NCI-H1417 (cell line): ENCODE measurements at places on chromosomes 1 and 21.
A peak's percentile ranks its signal among the peaks of the same experiment; 100 is the strongest.

GRCh38 chr1:5973771-5974170 lies 18.5 kb downstream of the NPHP4 start:
- no peak for DNase-seq

- DNase-seq: peak; percentile 81
These were observed 78.9 kb downstream of the CD247 start for GRCh38 chr1:167439301-167439988.

DNA sequence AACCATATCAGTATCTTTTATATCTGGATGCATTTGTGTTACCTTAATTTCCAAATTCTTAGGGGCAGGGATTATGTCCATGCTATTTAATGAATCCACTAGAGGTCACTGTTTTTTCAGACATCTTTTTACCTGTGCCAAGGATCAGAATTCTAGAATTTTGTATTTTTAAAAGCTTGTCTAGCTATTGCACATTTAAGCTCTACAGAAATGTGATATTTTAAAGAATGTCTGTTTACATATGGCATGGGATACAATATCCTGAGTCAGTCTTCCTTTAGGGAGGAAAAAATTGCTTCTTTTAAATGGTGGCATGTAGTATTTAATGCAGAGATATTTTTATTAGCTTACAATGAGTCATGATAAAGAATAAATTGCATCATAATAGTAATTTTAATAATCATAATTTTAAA lies 11.3 kb downstream of the RPAP2 start:
- no peak for DNase-seq

DNA sequence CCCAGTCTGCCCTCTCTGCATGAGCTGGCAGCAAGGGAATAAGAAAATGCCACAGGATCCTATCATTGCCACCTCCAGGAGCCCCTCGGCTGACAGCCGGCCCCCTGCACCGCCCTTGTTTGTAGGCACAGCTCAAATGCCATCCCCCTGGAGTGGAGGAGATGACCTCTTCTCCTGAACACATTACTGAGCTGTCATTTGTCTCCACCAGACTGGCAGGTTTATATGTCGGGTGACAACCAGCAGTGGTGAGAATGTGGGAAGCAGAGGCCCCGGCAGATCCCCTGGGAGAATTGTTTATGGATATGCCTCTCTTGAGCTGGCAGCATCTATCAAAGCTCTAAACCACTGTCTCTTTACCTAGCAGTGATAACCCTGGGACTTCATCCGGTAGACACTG lies 135.4 kb upstream of the FMN2 start:
- no peak for DNase-seq

DNA sequence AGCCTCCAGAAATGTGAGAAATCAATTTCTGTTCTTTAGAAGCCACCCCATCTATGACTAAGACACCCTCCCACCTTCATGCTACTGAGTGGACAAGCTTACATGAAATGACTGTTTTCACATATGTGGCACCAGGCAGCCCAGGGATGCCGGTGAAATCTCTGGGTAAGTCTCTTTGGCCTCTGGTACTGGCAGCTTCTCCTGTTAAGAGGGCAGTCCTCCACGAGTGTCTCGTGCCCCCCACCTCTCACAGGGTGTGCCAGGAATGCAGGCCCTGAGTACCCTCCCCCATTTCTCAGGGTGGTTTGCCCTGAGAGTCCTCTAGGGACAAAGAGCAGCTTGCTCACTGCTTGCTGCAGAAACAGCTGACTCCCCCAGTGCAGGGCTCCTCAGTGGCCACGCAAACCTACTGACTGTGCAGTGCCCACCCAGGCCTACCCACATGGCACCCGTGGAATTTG lies 3.2 kb upstream of the PRXL2B start:
- DNase-seq: no peak

DNA sequence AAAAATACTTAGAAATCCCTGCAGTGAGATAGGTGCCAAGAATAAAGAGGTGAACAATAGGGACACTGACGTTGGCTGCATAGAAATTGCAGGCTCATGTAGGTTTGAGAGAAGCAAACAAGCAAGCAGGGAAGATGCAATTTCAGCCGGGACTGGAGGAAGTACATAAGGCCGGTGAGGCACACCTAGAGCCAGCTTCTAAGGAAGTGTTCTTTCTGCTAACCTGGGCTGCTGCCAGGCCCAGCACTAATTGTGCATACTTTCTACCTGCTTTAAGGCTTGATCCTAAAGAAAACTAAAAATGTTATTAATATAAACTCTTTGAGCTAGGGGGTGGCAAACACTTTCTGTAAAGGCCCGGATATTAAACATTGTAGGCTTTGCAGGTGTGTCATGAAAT lies 71.0 kb downstream of the LMO4 start:
- no peak for DNase-seq

- no peak for DNase-seq
These were observed 23.0 kb downstream of the CFAP74 start for GRCh38 chr1:1980467-1981141.

DNA sequence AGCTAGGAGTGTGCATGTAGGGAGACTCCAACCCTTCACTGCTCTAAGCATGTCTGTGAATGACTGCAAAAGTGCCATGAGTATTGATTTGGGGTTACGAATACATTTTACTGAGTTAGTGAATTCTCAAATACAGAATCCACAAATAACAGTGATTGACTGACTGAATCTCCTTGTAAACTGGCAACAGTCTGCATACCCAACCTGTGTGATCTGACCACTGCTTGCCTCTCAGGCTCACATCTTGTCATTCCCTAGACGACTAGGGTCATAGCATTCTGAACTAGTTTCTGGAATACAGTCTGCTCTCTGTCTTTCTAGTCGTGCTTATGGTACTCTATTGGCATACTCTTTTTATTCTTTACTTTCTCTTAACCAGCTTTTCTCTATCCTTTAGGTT lies 7.4 kb downstream of the RRP15 start:
- DNase-seq: no peak
